ENCODE measurements at places on chromosomes 6 and 20. TPM values are rescaled to one million over a fixed set of nuclear protein-coding genes. Genes with fewer than 3 reads are reported as not detected.
A peak's percentile ranks its signal among the peaks of the same experiment; 100 is the strongest.

The FBXO30 gene
- total RNA-seq = 7.3 TPM

- DNase-seq = no peak
Observed at GRCh38 chr6:41457303-41457670, 88.9 kb upstream of the FOXP4 start.

The BMP6 gene
- 0.80 TPM for total RNA-seq

DNA sequence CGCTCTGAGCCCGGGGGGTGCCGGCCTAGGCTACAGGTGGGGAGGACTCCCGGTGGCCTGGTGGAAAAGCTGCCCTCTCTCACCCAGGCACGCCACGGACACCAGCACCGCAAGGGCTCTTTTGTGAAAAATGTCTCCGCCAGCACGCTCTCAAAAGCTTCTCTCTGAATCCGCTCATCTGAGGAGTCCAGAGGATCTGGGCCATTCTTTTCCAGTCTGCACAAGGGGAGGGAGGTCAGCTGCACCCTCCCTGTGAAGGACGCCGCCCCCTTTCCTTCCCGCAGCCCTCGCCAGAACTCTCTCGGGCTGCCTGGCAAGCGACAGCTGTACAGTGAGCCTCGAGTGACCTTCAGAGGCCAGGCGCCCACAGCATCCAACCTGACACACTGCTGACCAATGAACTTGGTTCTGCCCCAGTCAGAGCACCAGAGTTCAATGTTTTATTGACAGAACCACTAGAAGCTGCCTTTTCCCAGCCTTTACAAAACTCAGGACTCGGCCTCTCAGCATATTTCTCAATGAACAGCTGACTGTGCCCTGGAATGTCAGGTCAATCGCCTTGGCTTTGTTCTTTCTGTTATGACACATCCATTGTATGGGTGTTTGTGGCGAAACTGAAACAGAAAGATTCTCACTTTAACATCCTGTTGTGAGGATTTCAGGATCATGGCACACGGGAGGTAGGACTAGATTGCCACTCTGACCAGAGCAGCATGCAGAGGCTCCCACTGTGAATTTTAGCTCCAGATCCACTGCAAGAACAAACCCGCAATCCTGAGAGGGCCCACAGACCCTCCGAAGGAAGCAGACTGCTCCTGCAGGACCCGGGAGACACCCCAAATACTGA, 26.7 kb downstream of the SERPINB9 start:
- peak; percentile 83 for DNase-seq

GRCh38 chr6:3398755-3399696, 57.8 kb downstream of the SLC22A23 start:
- no peak for DNase-seq

GRCh38 chr20:36745234-36745926, 510 bp downstream of the NDRG3 start:
- peak; percentile 33 for DNase-seq

The PSORS1C1 gene
- 1.5 TPM for total RNA-seq

The PIM1 gene
- total RNA-seq = 45.3 TPM

DNA sequence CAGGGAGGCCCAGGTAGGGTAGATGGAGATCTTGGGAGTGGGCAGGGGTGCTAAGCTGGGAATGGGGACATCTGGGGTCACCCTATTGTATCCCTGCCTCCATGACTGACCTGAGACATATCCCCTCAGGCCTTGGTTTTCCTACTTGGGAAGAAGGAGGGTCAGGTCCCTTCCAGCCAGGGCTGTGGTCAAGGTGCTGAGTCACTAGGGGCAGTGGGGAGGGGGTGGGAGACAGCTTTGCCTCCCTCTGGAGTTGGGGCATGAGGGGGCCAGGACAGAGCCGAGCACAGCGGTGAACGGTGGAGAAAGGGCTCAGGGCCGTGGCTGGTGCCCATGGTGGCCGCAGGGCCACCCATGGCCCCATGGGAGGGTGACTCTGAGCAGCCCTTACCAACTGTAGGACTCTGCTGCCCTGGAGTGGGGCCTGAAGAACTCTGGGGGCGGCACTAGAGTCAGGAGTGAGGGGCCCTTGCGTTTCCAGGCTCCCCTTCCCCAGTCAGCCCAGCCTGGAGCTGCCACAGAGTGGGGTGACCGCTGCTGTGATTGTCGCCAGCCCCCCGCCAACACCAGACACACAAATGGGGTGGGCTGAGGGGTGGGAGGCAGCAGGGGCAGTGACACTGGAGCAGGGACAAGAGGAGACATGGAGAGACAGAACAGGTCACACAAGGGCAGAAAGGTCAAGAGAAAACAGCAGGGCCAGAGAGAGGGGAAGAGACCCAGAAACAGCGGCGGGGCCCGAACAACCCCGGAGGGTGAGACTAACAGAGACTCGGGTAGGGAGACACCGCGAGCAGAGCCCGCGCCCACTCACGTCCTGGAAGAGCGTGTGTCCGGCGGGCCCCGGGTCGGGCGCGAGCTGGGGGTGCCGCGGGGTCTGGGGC, 576 bp downstream of the NECAB3 start:
- peak; percentile 31 for DNase-seq
